ENCODE measurements at places on chromosomes 2 and 18.

- DNase-seq, result no peak
Observed at GRCh38 chr2:74472945-74473258, 422 bp upstream of the MRPL53 start.

- no peak for DNase-seq
Observed at GRCh38 chr2:121321476-121321875, 36.5 kb upstream of the TFCP2L1 start.

DNA sequence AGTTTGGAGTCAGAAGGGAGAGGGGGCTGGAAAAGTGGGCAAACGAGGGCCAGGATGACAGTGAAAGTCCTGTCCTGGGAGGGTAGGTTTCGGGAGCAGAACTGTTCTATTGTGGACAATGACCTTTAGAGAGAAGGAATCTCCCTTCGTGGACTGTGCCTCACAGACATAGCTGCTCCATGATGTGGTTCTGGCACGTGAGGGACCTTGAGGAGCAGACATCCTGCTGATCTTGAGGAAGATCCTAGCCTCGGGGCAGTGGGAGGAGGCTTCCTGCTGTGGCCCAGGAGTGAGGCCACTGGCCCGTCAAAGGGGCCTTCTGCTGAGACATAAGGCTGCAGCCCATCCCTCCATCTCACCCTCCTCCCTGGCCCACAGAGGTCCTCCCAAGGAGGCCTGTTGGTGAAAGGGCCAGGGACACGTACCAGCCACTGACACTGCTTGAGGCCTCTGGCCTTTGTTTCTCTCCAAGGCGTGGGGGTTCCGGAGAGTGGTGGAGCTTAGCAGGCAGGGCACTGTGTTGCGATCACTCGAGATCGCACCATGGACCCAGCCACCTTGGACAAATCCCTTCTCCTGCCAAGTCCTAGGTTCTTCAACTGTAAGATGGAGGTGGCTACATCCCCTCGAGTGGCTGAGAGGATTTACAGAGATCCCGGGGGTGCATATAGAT, 167.2 kb downstream of the CELF4 start:
- no peak for DNase-seq

- no peak for DNase-seq
Observed at GRCh38 chr2:150030436-150031190, 443.0 kb upstream of the MMADHC start.

GRCh38 chr2:235390108-235390815, 103.6 kb upstream of the AGAP1 start:
- DNase-seq, result no peak

- DNase-seq, result no peak
Observed at GRCh38 chr18:79926306-79926705, 25.1 kb downstream of the SLC66A2 start.

DNA sequence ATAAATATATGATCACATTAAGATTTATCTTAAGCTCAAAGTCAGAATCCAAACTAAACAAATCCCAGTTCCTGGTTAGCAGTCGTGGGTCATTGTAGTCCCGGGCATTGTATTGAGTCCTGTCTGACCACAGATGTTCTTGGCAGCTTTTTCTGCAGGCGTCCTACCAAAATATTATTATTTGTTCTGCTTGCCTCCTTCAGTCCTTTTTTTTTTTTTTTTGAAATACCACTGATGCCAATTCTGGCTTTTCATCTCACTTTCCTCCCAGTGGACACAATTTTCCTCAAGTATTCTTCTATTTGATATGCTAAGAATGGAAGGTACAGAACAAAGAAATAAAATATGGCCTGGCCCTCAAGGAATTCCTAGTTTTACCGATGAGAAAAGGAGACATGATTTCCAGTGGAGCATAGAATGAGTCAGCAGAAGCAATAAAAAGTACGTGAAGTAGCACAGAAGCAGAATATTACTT, 151.6 kb downstream of the CSRNP3 start:
- DNase-seq, result no peak

- no peak for DNase-seq
Observed at GRCh38 chr2:169739351-169739750, 5.7 kb downstream of the KLHL23 start.

GRCh38 chr2:176826984-176827668, 385.5 kb upstream of the HNRNPA3 start:
- DNase-seq, result no peak

- no peak for DNase-seq
Observed at GRCh38 chr2:74007711-74008110, 23.0 kb downstream of the TET3 start.

DNA sequence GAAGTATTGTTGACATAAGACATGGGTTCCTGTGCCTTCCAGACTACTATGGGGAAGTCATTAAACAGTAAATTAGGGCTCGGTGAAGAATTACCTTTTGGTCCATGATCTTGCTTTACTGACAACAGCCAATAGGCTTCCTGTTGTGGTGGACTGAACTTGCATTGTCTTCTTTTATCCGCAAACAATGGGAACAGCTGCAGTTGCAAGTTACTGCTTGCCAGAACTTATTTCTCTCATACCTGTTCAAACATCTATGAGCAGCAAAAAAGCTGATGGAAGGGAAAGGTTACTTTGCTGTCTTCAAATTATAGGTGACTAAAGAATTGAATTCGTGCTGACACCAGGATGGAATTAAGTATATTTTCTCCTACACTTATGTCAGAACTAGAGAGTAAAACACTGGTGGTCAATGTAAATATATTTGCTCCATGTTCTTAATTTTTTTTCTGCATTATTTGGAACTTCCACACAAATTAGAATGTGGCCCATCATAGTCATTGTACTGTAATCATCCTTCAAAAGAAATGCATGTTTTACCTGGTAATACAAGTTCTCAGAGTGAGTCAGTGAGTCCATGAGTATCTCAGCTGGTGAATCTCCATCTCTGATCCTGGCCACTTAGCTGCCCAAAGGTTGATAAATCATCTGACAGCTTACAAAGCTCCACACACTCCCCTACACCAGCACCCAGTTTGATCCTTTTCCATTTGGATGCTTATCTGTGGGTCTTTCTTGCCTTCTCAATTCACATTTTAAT, 37.3 kb upstream of the RNF152 start:
- no peak for DNase-seq

DNA sequence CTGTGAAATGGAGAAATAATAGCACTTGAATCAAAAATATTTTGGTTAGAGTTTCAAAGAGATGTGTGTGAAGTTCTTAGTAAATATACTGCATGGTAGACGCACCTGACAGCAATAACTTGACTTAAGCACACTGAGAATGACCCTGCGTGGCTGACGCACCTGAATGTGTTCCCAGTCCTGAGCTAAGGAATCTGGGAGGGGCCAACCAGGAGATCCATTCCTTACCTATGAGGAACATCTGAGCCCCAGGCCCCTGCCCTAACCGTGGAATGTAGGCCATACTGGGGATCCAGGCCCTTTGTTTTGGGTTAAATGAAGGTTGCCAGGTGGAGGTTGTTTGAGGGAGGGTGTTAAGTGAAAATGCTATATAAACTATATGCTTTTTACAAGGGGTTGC, 284.4 kb downstream of the RBM43 start:
- peak; percentile 33 for DNase-seq

- no peak for DNase-seq
Observed at GRCh38 chr2:71926089-71926447, 221.6 kb downstream of the CYP26B1 start.

DNA sequence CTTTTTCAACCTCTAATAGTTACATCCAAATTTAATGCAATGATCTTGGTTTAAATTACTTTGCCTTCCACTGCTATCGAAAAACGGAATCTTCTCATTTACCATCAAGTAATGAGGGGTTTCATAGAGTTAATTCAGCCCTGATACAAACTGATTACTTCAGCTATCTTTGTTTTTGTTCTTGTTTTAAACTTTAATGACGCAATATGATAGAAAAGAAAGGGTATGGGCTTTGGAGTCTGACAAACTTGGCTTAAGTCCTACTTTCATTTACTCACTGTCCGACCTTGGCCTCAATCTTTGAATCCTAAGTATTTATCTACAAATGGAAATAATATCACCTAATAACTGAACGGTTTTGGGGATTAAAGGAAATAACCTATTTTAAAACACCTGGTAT, 16.1 kb downstream of the ADAM17 start:
- no peak for DNase-seq

- DNase-seq, result no peak
Observed at GRCh38 chr2:203683421-203683820, 23.0 kb upstream of the CD28 start.
